ENCODE measurements at places on chromosomes 12 and 14. TPM values are rescaled to one million over a fixed set of nuclear protein-coding genes. Genes with fewer than 3 reads are reported as not detected.

The KRT83 gene
- total RNA-seq: 5.3 TPM

The PLA2G1B gene
- total RNA-seq: not detected

The CCDC175 gene
- not detected for total RNA-seq

The HOXC4 gene
- total RNA-seq: 3.1 TPM

The RASAL1 gene
- total RNA-seq: 0.32 TPM

The OLR1 gene
- total RNA-seq: 0.71 TPM

The TROAP gene
- 88.1 TPM for total RNA-seq

The EXOC3L4 gene
- 2.3 TPM for total RNA-seq

The DDN gene
- 0.50 TPM for total RNA-seq

The CYP46A1 gene
- 0.20 TPM for total RNA-seq

The GPR132 gene
- total RNA-seq: 0.68 TPM

The INHBC gene
- not detected for total RNA-seq

The CCDC196 gene
- total RNA-seq: not detected

The TTC9 gene
- 3.8 TPM for total RNA-seq

The FUT8 gene
- 12.3 TPM for total RNA-seq

The SUSD6 gene
- total RNA-seq: 7.1 TPM

The CISTR gene
- total RNA-seq: not detected

The KLHL33 gene
- total RNA-seq: 0.03 TPM

The CLBA1 gene
- 18.0 TPM for total RNA-seq

The ACOT4 gene
- total RNA-seq: 2.0 TPM

The ANKS1B gene
- total RNA-seq: 0.57 TPM

The FERMT2 gene
- 43.7 TPM for total RNA-seq

The ZDHHC22 gene
- 0.29 TPM for total RNA-seq
